ENCODE measurements at places on chromosomes 1 and 21.

DNA sequence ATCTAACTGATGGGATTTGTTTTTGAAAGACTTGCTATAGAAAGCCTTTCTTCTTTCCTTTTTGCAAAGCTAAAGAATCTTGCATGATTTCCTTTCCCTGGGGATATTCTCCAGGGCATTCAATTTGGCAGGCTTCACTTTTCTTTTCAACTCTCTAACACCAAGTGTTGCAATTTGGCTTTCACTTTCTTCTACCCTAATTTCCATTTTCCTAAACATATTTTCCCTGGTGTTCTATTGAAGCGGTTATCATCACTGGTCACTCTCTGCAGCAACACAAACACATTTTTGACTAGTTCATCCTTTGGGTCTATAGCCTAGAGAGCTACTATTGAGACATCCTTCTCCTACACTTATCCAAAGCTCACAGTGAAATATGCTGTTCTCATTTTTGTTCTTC is 424.5 kb downstream of the NEGR1 start:
- DNase-seq, result no peak

- no peak for DNase-seq
Observed at GRCh38 chr1:47569261-47569660, 131.4 kb downstream of the FOXD2 start.

DNA sequence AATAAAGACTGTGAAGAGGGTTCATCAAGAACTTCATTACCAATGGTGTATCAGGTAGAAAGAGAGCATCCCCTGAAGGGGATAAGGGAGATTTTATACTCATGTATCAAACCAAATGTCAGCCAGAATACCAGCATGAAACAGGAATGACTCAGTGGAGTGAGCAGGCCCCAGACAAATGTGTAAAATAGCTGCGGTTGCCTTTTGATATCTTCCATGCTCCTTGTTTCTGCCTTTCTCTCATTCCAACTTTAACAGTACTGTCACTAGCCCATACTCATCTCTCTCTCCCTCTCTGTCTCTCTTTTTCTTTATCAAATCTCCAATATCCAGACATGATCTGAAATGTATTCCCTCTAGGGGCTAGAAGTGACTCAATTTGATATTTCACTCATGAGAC is 47.8 kb downstream of the GPR88 start:
- no peak for DNase-seq

DNA sequence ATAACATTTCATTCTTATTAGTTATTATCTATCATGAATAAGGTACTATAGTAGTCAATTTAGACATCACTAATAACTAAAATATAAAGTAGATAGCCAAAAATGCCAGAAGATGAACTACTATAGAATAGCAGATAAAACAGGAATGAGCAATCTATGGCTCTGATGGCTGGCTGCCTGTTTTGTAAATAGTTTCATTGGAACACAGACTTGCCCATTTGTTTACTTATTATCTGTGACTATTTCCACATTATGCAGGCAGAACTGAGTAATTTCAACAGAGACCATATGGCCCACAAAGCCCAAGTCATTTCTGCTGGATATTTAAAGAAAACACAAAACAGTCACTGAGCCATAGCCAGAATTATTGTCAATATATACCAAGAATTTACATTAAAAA is 222.1 kb downstream of the COL24A1 start:
- no peak for DNase-seq

GRCh38 chr1:936348-937264 is 12.9 kb downstream of the SAMD11 start:
- DNase-seq, result no peak

GRCh38 chr1:85569737-85570404 is 10.7 kb upstream of the CCN1 start:
- DNase-seq, result no peak

DNA sequence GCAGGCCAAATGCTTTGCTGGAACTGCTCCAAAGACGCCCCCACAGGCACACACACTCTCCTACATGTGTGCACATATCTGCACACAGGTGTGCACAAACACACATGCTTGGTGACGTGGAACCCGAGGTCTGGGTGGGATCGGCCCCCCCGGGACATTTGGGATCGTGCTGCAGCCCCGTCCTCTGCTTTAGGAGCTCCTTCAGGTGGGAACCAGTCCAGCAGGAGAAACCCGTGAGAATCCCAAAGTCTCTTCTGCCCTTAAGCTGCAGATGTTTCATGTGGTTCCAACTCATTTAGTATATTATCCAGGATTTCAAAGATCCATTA is 38.6 kb downstream of the UBE2G2 start:
- DNase-seq, result no peak

DNA sequence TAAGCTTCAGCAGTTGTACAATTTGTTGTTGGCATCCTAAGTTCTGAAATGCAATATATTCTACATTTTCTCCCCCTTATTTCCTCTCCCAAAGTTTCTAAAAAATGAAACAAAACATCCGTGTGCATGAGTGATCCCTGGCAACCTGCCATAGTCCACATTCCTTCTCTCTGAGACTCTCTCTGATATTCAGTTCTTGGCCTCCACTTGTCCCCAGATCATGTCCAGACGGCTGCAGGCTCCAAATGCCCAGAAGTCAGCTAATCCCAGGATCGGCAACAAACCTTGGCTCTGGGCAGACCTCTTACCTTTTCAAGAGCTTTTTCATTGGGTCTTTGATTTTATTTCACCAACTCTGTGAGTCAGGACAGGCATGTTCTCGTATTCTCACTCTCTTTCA is 187.8 kb downstream of the ETS2 start:
- DNase-seq, result no peak

- no peak for DNase-seq
Observed at GRCh38 chr1:219150913-219151312, 22.8 kb upstream of the LYPLAL1 start.

GRCh38 chr1:237804516-237804915 is 86.2 kb downstream of the ZP4 start:
- DNase-seq, result no peak

DNA sequence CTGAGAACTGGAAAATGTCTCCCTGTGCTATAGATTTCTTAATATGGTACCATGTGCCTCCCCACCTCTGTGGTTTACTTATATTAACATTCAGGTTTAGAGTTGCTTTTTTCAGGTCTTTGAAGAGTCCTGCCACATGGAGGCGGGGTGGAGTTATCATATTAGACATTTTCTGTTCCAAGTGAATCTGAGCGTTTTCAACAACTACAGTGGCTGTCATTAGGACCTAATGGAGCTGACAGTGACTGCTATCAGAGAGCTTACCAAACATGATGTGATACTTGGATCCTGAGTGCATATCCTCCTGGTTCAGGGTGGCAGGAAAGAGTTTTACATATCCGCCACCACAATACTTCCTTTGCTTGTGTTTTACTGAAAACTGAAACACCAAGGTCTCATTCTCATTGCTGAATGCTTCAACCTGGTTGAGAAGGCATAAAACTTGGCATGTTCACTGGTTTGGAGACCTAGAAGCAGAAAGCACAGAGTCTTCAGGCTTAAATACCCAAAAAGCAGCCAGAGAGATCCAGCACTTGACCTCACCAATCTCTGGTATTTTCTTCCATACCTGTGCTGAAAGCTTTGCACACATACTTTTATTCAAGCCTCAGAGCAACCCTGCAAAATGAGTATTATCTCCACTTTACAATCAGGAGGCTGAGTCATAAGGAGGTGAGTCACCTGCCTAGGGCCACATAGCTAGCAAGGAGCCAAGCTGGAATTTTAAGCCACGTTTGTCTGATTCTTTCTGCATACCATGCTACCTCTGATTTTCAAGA is 47.4 kb upstream of the OSBPL9 start:
- DNase-seq, result no peak

- DNase-seq, result no peak
Observed at GRCh38 chr21:45064618-45065399, 9.6 kb upstream of the ADARB1 start.

- no peak for DNase-seq
Observed at GRCh38 chr1:60972841-60973364, 109.5 kb upstream of the NFIA start.

DNA sequence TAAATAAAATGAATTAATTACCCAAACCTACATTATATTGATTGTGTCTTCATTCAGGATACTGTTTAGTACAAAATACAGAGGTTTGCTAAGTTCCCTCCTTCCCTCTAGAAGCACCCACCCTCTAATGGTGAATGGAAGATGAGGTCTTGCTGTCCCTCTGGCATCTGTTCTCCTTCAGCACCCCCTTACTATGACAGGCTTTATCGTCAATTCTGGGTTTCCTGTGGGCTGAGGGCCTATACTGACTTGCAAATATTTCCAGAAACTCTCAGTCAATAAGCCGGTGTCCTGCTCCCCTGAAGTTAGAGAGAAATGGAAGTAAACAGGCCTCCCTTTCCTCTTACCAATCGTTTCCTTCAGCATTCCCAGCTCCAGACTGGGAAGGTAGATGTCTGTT is 13.2 kb downstream of the LAX1 start:
- no peak for DNase-seq

GRCh38 chr1:40898431-40898901 is 36.3 kb upstream of the CITED4 start:
- DNase-seq, result no peak

DNA sequence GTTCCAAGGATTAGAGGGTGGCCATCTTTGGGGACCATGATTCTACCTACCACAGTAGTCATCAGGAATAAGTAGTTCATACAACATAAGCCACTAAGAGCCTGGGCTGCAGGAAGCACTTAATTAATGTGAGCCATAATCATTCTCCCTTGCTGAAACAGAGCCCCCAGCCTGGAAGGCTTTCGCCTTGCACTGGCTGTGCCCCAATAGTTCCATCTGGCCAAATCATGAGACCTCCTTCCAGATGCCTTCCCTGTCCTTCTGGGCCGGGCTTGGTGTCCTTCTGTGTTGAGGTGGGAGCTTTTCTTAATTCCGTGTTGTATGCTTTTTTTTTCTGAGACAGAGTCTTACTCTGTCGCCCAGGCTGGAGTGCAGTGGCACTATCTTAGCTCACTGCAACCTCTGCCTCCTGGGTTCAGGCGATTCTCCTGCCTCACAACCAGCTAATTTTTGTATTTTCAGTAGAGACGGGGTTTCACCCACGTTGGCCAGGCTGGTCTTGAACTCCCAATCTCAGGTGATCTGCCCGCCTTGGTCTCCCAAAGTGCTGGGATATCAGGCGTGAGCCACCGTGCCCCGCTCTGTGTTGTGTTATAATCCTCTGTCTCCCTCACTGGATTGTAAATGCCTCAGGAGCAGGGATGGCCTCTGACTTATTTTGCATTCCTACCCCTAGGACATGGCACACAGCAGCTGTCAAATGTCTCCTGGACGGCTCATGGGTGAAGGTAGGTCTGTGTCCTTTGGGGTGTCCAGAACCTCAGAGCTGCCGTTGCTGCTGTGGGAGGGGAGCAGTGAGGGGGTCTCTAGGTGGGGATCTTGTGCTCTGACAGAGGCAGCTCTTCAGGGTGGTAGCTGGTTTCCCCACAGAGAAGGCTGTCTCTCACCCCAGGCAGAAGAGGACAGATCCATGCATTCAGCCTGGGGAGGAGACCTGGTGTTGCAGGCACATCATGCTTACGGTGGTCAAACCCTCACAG is 10.1 kb downstream of the GNG4 start:
- no peak for DNase-seq

DNA sequence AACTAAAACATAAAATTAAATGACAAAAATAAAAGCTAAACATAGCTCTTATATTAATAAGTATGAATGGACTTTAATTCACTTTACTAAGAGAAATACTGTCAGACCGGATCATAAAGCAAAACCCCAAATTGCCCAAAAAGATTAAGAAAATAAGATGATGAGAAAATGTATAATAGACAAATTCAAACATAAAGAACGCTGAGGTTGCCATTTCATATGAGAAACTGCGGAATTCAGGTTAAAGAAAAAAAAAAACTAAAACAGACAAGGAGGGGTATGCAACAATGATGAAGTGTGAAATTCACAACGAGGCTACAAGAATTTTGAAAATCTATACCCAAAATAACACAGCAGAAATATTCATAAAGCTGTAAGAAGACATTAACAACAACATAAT is 133.6 kb upstream of the JUN start:
- DNase-seq, result no peak

- DNase-seq, result peak; percentile 65
Observed at GRCh38 chr1:40032240-40032891, 8.2 kb upstream of the CAP1 start.

GRCh38 chr1:245153081-245153551 is 1.7 kb upstream of the KIF26B start:
- DNase-seq, result peak; percentile 79

GRCh38 chr1:20402585-20403422 is 83.2 kb downstream of the CAMK2N1 start:
- peak; percentile 19 for DNase-seq

- DNase-seq, result no peak
Observed at GRCh38 chr1:47617381-47618221, 179.8 kb downstream of the FOXD2 start.

GRCh38 chr1:21280011-21280471 is 10.2 kb downstream of the ECE1 start:
- DNase-seq, result no peak

DNA sequence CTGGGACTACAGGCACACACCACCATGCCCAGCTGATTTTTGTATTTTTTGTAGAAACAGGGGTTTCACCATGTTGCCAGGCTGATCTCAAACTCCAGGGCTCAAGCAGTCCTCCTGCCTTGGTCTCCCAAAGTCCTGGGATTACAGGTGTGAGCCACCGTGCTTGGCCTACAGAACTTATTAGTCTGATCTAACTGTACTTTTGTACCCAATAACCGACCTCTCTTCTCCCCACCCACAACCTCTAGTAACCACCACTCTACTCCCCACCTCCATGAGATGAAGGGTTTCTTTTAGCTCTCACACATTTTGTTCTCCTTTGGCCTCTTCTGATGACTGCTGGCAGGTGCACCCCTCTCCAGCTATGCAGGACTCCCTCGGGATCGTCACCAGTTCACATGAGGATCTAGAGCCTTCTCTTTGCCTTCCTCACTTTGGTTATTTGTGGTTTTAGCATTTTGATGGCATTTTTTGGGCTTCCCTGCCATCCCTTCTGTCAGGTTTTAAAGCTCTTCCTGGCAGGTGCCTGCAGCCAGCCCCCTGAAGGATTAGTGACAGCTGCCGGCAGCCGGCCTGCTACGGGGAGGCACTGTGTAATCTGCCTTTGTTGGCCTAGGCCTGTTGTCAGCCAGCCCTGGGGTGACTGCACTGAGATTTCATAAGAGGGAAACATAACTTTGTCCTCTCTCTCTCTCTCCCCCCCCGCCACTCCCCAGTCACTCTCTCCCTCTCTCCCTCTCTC is 99.8 kb upstream of the ATP1A1 start:
- DNase-seq, result no peak

DNA sequence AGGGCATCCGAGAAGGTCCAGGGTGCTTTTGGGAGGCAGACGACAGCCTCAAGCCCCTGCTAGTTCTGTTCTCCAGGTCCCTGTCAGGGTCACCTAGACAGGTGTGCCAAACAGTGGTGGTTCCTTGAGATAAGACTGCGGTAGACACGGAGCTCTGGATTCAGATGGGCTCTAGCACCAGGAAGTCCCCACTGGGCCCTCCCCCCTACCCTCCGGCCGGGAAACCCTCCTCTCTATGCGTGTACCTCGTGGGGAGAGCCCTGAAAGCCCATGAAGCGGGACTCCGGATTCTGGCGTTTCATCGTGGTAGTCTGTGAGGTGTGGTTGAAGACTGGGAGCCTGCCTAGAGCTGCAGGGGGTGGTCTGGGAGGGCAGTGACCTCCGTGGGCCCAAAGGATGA is 2.1 kb upstream of the KCNA2 start:
- no peak for DNase-seq

All from NCI-H1092 (cell line).